ENCODE measurements at places on chromosomes 6 and 20.

GRCh38 chr20:53352727-53353440 is 240.8 kb downstream of the ZNF217 start:
- no peak for DNase-seq

- no peak for DNase-seq
Measured at GRCh38 chr6:16857969-16858592, 96.8 kb upstream of the ATXN1 start.

GRCh38 chr20:25294459-25295385 is 46.8 kb downstream of the PYGB start:
- DNase-seq: peak; percentile 50

DNA sequence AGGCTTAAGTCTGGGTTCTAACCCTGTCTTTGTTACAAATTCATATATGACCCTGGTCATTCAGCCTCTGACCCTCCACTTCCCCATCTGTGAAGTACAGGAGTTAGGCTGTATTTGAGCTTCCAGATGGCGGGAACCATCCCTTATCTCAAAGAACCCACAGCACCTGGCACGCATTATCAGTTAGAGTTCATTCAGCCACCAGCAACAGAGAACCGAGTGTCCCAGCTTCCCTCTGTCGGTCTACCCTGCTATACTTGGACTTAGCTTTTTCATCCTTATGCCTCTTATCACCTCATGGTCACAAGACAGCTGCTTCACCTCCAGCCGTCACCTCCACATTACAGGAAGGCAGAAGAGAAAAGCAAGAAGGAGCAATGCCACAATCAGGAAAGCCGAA is 147.8 kb downstream of the EYA2 start:
- DNase-seq: no peak

GRCh38 chr6:73528897-73529296 is 8.1 kb upstream of the EEF1A1 start:
- no peak for DNase-seq

DNA sequence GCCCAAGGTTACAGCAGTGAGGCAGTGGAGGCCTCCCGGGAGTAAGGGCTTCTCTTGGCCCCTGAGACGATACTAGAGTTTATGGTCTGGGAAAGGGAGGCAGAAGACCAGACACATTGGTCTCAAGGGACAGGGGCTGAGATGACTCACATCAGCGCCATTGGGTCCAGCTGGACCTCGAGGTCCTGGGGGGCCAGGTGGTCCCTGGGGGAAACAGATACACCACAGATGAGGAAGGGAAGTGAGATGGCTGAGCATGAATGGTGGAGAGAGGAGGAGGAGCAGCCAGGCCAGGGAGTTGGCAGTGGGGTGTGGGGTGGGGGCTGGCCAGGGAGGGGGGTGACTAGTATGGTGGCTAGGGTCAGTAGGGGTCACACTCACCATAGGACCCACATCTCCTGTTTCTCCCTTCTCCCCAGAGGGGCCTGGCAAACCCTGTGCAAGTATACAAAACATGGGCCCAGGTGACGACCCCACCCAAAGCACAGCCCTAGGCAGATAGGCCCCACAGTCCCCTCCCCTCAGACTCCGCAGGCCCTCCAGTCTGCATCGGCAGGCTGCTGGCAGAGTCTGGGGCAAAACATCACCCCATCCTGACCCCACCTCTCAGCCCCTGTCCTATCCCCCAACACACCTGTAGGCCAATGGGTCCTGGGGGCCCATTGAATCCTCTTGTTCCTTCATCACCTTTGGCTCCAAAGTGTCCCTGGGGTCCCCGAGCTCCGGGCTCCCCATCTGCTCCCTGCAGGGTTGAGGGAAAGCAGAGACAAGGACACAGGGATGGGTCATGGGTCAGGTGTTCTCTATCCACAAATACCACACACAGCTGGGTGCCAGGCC is 21.9 kb downstream of the COL11A2 start:
- DNase-seq: no peak

- DNase-seq: peak; percentile 57
Measured at GRCh38 chr6:109336221-109336961, 45.9 kb downstream of the CD164 start.

DNA sequence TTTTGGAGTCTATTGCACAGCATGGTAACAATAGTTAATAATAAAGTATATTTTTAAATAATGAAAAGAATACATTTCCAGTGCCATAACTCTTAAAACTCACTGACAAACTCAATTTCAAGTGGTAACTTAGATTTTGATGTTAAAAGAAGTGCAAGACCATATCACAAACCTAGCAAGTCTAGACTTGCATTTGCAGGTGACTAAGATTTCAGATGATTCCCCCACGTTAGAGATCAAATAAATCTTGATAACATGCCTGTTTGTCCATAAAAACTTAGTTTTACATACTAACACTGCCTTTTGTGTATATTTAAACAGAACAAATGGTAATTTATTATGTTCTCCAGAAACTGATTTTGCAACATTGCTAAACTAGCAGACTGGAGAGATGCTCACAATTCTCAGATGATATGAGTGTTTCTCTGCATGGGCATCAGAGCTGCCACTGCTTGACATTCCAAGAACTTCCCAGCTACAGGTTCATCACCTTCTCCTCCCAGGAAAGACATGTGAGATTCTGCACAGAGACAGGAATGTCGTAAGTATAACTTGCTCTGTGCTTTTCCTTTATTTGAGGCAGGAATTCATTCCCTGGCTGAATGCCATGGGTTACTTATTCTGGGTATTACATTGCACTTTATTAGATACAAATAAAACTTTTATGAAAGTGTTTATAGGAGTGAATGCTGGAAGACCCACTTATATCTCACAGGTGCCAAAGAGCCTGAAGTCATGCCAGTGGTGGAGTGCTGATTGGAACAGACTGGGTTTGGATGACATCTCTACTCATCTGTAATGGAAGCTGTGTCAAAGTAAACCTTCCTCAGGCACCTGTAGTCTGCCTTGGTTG is 160.2 kb upstream of the FOXA2 start:
- DNase-seq: no peak

DNA sequence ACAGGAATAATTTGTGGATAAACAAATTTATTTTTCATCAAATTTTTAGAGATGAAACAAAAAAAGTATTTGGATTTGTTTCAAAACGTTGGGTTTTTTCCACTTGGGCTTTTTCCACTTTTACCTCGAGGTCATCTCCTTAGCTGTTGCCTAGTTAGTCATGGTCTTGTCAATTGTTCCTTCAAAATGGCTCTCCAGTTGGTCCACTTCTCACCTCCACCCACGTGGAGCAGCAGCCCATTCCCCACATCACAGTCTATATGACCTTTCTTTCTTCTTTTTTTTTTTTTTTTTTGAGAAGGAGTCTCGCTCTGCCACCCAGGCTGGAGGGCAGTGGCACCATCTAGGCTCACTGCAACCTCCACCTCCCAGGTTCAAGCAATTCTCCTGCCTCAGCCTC is 6.7 kb upstream of the SLC4A11 start:
- no peak for DNase-seq

- DNase-seq: no peak
Measured at GRCh38 chr6:72081871-72082270, 195.5 kb downstream of the RIMS1 start.

- DNase-seq: no peak
Measured at GRCh38 chr6:105880030-105880492, 206.1 kb upstream of the PRDM1 start.

- no peak for DNase-seq
Measured at GRCh38 chr6:107794771-107795170, 29.3 kb downstream of the SCML4 start.

Measured in fibroblast of upper back skin (primary cell).